ENCODE measurements at places on chromosomes 7 and 10.

- DNase-seq, result peak; percentile 61
These were observed 207.9 kb upstream of the MYO3A start for GRCh38 chr10:25725917-25726716.

DNA sequence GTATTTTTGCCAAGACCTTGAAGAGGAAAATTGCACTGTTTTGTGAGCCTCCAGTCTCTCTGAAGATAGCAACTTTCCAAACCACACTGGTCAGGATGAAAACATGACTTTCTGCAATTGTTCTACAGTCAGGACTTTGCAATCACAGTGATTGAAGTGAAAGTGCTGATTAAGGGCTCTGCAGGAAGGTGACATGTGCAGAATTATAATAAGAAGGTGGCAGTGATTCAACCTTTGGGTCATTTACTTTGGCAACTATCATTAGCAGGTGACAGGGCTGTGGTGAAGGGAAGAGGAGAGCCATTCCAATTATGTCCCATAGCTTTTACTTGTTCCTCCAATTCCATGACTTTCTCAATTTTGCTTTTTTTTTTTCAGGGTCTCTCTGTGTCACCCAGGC is 350.0 kb upstream of the FZD8 start:
- no peak for DNase-seq

DNA sequence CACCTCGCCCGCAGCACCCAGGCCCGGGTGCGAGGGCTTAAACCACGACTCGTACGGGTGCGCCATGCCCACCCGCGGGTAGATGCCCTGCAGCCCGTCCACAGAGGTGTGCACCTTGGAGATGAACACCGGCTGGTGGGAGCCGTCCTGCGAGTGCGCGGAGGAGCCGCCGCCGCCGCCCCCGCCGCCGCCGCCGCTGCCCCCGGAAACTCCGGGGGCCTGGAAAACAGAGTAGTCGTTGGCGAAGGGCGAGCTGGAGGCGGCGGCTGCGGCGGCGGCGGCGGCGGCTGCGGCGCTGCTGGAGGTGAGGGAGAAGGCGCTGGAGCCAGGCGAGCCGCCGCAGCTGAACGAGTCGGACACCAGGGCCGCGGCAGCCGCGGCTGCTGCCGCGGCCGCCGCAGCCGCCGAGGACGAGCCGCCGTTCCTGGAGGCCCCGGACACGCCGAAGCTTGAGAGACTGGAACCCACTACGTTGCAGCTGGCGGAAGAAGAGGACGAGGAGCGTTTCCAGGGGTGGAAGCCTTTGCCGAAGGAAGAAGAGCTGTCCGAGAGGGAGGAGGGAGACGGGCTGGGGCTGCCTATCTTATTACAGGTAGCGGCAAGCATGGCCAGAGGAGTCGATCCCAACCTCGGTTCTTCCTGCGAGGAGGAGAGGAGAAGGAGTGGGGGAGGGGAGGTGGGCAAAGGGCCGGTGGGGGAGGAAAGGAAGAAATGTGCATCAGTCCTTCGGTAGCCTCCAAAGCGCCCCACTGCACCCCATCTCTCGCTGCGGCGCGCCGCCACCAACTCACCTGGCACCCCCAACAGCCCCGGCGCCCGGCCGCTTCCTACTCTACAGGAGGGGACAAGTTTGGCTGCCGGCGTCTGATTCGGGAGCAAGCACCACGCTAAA is 1.3 kb downstream of the SP8 start:
- peak; percentile 50 for DNase-seq

- no peak for DNase-seq
These were observed 632.1 kb upstream of the KCND2 start for GRCh38 chr7:119640861-119641260.

DNA sequence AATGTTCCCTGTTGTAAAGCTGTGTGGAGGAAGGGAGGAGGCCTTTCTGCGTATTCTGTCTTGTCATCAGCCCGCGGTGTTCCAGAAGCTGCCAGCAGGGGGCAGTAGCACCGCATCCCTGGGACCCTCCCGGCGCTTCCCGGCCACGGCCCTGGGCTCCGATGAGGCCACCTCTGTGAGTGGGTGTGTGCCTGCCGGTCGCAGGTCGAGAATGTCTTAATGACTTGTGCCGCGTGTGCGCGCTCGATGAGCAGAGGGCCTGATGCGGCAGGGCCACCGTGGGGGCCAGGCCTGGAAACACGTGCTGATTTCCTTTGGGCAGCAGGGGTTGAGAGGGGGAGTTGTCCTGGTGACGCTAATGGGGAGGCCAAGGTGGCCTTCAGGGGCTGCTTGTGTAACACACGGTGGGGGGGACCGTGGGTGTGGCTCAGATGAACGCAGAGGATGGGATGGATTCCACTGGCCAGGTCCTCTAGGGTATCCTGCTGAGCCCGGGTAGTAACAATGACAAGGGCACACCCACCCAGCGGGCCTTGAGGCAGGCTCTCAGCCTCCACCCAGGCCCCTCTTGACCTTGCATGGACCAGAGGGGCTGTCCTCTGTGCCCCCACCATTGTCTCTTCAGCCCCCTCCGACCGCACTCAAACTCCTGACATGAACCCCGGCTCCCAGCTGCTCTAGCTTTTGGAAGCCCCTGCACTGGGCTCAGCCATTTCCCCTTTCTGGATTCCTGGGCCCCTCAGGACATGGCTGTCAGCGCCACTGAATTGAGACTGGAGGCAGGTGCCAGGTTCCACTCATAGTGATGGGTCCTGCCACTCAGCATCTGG is 135.9 kb upstream of the PODXL start:
- peak; percentile 89 for DNase-seq

- no peak for DNase-seq
These were observed 125.7 kb downstream of the OAT start for GRCh38 chr10:124292911-124293615.

- no peak for DNase-seq
These were observed 117.5 kb downstream of the SH3PXD2A start for GRCh38 chr10:103737735-103738367.

DNA sequence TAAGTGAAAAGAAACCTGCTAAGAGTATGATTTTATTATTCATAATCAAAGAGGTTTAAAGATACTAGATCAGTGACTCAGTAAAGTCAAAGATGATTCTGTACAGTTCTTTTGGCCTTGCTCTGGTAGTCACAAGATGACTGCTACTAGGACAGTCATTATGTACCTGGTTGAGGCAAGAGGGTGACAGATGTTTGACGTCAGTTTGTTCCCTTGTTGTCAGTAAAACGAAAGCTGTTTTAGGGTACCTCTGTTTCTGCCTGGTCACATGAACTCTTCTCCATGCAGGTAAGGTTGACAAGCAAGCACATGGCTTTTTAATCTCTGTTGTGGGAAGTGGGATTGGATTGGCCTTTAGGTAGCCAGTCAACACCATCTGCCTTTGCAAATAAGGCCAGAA is 308.0 kb downstream of the EXOC4 start:
- DNase-seq, result no peak

DNA sequence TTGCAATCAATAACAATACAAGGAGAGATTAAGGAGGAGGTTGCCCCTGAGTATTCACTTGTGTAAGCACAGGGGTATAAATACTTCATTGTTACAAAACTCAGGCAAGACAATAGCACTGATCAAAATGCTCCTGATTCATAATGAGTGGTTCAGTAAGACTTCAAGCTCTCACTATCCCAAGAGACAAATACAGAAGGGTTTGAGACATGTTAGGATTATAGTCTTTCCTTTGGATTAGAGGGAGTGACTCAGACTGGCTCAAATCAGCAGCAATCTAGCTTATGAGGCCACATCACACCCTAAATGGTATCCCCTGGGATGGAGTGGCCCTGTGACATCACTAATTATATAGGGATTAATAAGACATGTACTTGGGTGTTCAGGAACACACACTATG is 167.2 kb upstream of the HGF start:
- DNase-seq, result no peak

GRCh38 chr7:138170959-138171703 is 94.9 kb downstream of the AKR1D1 start:
- DNase-seq, result no peak

DNA sequence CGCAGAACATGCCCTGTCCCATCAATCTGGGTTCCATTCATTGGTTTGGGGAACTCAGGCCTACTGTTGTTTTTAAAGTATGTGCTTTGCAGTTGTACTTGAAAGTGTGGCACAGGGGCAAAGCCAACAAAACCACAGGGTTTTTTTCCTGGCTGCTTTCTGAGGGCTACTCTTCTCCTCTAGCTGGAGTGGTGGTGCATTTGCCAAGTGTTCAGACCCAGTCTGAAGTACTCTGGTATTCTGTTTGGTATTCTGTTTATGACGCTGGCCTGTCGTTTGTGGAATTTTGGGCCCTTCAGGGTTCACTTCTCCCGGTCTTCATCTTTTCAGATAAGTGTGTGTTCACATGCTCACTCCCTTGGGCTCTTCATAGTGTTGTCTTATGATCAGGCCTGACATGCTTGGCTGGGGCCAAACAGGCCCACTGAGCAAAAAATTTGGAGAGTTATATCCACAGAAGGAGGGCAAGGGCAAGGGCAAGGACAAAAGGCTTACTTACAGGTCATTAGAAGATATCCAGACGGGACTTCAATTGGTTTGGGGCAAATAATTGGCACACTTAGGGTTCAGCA is 26.3 kb downstream of the SLC26A4 start:
- DNase-seq, result no peak

DNA sequence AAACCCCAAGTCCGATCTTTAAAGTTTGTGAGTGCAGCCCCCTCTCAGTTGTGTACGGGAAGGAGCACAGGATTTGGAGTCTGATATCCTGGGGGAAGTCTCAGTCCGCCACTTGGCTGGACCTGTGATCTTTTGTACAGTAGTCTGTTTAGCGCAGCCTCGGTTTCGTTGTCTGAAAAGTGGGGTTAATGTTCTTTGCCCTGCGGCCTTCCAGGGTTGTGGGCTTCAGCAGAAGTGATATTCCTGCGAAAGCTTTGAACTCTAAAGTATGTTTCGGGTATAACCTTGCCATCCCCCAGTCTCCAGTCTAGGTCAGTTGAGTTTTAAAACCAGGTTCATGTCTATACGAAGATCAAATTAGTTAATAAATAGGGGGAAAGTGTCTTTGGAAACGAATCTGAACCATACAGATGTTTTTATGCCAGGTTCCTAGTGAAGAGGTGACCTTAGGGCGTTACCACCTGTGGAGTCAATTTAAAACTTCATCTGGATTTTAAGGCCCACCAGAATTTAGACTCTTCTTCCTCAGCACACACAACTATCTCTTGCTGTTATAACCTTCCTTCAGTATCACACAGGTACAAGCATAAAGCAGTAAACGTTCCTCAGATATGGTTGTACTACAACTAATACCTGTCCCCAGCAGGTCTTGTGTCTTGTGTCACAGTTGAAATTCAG is 904 bp downstream of the R3HCC1L start:
- no peak for DNase-seq

DNA sequence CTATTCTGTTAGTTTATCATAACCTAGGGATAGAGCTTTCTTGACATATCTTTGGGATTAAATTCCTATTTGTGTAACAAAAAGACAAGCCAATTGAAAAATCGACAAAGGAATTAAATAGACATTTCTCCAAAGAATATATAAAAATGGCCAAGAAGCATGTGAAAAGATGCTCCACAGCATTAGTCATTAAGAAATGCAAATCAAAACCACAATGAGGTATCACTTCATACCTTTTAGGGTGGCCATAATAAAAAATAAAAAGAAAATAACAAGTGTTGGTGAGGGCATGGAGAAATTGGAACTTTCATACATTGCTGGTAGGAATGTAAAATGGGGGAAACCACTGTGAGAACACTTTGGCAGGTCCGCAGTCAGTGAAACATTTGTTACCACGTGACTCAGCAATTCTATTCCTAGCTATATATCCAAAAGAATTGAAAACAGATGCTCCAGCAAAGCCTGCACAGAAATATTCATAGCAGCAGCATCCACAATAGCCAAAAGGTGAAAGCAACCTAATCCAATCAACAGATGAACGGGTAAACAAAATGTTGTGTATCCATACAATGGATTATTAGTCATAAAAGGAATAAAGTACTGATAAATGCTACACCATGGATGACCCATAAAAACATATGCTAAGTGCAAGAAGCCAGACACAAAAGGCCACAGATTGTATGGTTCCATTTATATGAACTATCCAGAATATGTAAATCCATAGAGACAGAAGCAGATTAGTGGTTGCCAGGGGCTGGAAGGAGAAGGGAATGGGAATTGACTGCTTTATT is 20.5 kb downstream of the SPAG6 start:
- DNase-seq, result no peak

DNA sequence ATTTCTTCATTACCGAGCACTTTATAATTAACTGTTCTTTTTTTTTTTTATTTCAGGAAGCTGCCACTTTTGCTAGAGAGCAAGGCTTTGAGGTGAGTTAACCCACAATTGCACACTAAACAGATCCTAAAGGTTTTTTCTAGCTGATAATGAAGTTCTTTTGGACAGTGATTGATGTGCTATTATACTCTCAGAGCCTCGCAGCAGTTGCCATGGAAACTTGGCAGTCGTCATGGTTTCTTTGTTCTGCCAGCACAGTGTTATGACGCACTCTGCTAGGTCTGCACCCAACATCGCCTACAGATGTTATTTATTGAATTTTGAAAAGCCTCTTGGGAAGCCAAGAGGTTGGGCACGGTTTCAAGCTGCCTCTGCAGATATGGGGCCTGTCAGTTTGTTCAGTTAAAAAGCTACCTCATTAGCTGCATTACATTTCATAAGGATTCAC is 237.2 kb upstream of the KAT6B start:
- DNase-seq, result peak; percentile 81

- peak; percentile 27 for DNase-seq
These were observed 11.4 kb downstream of the NPVF start for GRCh38 chr7:25216837-25217236.

DNA sequence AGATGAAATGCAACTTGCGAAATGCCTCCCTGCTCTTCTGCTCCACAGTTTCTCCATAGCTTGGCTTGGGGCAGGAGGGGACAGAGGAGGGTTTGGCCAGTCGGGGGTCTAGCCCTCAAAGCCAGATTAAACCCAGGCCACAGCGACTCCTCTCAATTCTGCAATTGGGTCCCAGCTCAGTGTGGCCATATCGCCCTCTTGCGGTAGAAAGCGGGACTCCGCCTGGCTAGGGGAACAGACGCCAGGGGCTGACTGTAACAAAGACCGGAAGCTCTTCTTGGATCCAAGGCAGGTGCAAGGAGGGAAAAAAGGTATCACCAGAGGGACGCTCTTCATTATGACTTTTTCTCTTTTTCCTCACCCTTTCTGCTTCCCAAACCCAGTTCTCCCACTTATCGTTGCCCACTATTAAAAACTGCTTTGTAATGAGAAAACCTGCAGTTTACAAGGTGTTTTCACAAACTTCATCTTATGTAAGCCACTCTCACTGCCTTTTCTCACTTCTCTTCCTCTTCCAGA is 36.6 kb upstream of the TNPO3 start:
- DNase-seq, result peak; percentile 89

- DNase-seq, result no peak
These were observed 1.1 kb upstream of the SEC31B start for GRCh38 chr10:100520811-100521210.

- no peak for DNase-seq
These were observed 115.0 kb downstream of the CHCHD3 start for GRCh38 chr7:132966754-132967469.

DNA sequence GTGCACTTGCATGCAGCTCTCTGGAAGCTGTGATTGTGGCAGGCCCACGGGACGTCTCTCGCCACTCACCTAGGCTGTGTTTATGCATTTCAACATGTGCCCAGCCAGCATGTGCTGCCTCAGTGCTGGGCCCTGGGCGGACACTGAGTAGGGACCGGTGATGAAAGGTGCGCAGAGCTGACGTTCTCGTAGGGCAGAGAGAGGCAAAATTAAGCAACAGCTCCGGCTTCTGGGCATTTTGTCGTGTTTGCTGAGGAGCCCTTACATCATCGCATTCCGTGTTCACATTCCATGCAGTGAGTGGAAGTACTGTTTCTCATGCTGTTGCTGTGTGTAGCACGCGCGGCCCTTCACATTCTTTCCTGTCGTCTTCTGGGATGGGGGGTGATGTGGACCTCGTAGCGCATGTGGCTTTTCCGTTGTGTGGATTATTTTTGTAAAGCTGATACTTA is 50.5 kb downstream of the PRF1 start:
- DNase-seq, result peak; percentile 86

All from GM03348 (cell line).